ENCODE measurements at places on chromosomes 1 and 21. TPM values are rescaled to one million over a fixed set of nuclear protein-coding genes. Genes with fewer than 3 reads are reported as not detected.

C1QA gene
- polyA plus RNA-seq: 32.8 TPM

OR2T29 gene
- polyA plus RNA-seq: not detected

FMO2 gene
- 1.3 TPM for polyA plus RNA-seq

GRCh38 chr1:6603238-6603914 lies 707 bp upstream of the KLHL21 start:
- DNase-seq: peak; percentile 95

DNA sequence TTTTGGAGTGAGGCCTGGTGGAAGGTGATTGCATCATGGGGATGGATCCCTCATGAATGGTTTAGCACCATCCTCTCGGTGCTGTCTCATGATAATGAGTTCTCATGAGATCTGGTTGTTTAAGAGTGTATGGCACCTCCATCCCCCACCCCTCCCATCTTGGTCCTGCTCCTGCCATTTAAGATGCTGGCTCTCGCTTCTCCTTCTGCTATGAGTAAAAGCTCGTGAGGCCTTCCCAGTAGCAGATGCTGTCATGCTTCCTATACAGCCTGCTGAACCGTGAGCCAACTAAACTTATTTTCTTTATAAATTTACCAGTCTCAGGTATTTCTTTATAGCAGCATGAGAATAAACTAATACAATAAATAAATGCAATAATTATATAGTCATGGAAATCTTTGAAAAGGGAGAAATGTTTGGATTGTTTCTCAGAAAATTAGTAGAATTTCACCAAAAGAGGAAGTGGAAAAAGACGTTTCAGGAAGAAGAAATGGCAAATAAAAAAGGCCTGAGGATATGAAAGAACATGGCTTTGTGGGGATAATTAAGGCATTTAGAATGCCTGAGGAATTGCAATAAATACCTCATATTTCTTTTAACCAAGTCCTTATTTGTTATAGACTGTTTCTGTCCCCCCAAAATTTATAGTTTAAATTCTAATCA lies 451.2 kb upstream of the ADGRL4 start:
- no peak for DNase-seq

- no peak for DNase-seq
Measured at GRCh38 chr1:28273216-28273860, 14.0 kb downstream of the SESN2 start.

MCOLN3 gene
- 5.4 TPM for polyA plus RNA-seq
